ENCODE measurements at places on chromosomes 1 and 21.

- no peak for DNase-seq
These were observed 625 bp downstream of the KLHDC7A start for GRCh38 chr1:18481190-18481920.

DNA sequence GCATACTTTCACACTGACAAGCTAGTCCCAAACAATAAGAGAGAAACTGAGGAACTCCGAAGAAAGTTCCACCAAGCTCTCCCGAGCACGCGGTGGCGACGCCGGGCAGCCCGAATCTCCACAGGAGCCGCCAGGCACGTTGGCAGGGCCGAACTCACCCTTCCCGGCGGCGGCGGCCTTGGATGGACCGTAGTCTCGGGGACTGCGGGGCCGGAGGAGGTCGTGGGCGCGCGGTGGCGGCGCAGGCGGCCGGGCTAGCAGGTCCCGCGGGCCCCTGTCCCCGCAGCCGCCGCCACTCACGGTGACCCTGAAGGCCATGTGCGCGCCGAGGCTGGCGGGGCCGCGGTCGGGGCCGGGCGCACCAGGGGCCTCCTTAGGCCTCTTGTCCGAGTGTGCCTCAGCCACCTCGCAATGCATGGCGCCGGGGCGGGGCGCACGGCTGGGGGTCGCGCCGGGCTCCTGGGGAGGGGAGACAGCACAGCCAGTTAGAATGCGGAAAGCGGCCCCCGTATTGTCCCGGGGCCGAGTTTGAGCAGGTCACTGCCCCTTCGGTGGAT, 1.2 kb downstream of the GLIS1 start:
- DNase-seq, result no peak

DNA sequence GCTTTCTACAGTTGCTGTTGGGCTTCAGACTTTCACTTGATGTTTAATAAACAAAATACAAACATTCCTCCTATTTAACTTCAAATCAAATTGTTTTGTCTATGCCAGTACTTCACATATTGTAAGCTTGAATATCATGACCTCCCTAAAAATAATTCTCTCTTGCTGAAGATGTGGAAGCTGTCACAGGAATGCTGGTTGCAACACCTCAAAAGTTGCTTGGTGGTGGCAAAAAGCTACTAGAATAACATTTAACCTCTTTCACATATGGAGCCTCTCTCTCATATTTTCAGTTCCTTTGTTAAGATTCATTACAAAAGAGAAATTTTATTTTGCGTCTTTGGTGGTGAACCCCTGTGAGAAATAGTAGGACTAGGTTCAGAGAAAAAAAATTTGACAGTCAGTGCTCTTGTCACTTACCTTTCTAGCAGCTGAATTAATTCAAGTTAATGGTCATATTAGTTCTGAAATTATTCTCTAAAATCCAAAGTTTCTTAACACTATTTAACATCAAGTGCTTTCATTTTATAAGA, 25.5 kb upstream of the F13B start:
- DNase-seq, result no peak

- no peak for DNase-seq
These were observed 50.5 kb upstream of the ERO1B start for GRCh38 chr1:236332092-236332758.

DNA sequence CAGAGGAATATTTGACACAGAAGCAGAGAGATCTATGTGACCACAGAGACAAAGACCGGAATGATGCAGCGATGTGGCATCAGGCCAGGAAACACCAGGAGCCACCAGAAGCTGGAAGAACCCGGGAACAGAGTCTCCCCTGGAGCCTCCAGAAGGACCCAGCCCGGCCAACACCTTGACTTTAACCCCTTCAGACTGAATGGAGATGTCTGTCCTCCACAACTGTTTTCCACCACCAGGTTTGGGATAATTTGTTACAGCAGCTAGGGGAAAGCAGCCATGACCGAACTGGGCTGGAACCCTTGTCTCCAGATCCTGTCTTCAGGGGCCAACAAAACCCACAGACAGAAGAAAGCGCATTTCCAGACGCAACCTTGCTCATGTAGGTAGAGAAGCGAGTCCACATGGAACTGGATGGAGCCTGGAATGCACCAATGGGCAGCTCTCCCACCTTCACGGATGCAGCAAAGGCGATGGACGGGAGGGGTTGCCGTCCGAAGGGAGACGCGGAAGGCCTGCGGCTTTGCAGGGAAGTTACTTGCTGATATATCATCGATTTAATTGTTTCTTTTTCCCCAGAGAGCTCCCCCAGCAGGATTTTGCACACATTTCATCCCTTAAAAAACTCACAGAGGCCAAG, 396.6 kb downstream of the NPHP4 start:
- DNase-seq, result no peak

- peak; percentile 32 for DNase-seq
These were observed 1.1 kb downstream of the AGTRAP start for GRCh38 chr1:11736746-11737639.

- DNase-seq, result no peak
These were observed 161.3 kb downstream of the NEK7 start for GRCh38 chr1:198318085-198318484.

GRCh38 chr1:207873055-207873890, 37.7 kb downstream of the CD34 start:
- DNase-seq, result no peak

- no peak for DNase-seq
These were observed 45.4 kb downstream of the SLC45A1 start for GRCh38 chr1:8363186-8363766.

GRCh38 chr1:88973520-88974137, 18.8 kb downstream of the KYAT3 start:
- DNase-seq, result peak; percentile 3

- no peak for DNase-seq
These were observed 1338.7 kb upstream of the ADGRL2 start for GRCh38 chr1:80462006-80462405.
